ENCODE measurements at places on chromosomes 2 and 18.

DNA sequence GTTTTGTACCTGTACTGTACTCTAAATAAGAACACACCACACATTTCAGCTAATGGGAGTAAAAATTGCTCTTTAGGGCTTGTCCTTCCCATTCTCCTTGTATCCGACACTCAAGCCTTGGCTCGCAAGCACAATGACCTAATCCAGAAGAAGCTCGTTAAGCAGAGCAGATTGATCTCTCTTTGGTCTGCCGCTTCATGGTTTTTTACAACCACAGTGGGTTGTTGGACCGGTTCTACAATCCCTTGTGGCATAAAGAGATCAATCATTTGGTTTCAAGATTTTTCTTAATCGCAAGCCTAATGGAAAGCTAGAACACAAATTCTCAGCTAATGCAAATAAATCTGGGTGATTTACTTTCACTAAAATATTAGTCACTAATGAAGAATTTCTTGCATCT, 662.1 kb downstream of the LRP1B start:
- DNase-seq, result no peak

- no peak for DNase-seq
Observed at GRCh38 chr2:214774108-214774507, 35.4 kb downstream of the BARD1 start.

DNA sequence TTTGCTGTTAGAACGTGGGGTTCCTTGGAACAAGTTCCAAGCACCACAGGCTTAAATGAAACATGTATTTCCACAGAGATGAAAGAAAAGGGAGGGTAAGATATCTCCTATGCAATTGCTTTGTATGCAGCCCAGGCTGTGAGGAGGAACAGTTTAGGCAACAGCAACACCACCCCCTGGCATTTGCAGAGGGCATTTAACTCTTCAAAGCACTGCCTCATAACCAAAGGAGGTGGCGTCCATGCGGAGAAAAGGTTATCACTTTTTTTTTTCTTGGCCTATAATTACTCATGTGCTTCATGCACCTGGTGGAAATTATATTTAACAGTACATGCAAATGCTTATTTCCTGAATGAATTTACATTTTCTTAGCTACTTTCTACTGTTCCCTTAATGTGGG, 286.0 kb downstream of the LPIN1 start:
- no peak for DNase-seq

GRCh38 chr2:23925702-23926289, 1.1 kb downstream of the ATAD2B start:
- no peak for DNase-seq

DNA sequence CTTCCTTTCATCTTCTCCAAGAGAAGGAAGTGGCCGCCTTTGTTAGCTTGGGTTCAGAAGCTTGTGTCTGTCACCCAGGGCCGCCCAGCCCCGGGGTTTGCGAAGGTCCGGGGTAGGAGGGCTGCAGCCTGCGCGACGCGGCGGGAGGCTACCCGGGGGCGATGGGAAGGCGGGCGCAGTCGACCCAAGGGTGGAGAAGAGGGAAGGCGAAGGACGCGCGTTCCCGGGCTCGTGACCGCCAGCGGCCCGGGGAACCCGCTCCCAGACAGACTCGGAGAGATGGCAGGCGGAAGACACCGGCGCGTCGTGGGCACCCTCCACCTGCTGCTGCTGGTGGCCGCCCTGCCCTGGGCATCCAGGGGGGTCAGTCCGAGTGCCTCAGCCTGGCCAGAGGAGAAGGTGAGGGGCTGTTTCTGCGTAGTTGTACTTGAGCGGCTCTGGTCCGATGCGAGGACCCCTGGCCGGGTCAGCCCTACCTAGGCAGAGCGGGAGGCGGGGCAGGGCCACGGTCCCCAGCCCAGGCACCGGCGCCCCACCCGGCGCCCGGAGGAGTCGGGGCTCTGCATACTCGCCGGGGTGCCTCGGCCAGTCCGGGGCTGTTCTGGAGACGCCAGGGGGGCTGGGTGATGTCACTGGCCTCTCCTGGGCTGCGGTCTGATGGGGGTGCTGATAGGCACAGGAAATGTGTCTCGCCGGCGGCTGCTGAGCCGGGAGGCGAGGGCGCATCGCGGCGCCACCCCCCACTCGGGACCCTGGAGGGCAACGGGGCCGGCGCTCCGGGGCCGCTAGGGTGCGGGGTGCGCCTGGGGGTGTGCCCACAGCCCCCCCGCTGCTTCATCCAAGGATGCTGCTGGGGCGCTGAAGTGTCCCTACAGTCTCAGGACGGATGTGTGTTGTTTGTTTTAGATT, at the start of gene QPCT:
QPCT (plus strand) TSS at position 178 of the 909 bp plus-strand sequence; CDS start at position 280, 102 bp downstream.
- no peak for DNase-seq

DNA sequence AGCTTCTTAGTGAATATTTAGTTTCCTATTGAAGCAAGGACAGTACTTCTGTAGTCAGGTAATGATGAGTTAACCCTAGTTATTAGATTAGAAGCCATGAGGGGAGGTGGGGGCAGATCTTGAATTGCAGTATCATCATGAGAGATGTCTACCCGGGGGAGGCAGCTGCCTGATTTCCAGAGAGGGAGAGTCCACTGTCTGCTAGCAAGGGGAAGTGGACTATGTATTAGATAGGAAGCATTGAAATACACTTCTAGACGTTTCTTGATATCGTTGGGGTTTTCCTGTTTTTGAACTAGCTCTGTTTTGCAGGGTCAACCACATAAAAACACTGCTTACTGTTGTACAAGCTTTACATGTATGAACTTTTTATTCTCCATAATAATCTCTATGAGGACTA, 38.8 kb downstream of the APLF start:
- no peak for DNase-seq

DNA sequence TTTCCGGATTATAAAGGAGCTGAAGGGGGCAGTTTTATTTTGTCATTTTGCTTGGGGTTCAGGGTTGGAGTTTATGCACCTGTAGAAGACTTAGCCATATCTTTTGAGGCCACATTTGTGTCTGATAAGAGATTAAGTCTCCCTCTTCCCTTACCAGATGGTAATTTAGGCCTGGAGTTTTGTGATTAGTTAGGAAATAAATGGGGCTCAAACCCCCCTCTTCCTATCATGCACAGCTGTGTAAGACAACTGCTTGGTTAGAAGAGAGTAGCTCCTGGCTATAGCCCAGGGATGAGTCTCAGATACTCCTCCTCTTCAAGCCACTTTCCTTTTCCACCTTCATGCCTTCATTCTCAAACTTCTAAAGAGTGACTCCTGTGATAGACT, 802 bp upstream of the SAP130 start:
- no peak for DNase-seq

DNA sequence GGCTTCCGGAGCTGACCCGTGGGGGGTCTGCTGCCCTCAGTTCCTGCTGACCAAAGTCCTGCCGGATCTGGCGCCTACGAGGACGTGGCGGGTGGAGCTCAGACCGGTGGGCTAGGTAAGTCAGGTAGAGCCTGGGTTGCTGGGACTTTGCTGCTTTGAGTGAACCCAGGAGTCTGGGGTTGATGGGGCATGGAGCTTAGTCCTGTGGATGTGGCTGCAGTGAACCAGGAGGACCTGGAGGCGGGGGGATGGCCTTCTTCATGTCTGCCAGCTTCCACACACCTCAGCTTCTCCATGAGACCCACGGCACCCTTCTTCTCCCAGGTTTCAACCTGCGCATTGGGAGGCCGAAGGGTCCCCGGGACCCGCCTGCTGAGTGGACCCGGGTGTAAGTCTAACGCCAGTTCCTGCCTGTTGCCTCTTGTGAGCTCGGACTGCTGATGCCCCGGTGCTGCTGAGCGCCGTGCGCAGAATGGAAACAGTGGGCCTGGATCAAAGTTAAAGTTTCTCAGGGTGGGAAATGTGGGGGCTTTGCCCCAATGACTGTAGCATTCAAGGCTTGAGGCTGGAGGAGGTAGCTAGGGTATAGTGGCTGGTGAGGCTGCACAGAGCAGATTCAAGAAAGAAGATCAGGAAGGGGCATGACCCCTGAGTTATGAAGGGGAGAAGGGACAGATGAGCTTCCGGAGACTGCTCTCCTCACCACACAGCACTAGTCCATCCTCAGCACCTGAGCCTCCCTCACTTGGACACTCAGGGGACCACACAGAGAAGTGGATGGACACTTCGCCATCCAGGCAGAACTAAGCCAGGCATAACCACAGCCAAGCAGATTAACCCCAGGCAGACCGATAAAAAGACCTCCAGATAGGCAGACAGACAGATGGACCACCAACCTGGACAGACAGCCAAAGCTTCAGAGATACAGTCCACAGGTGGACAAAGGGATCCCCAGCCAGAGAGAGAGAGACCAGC, 17.3 kb downstream of the PTPN18 start:
- no peak for DNase-seq

GRCh38 chr2:153005071-153005730, 286.8 kb downstream of the ARL6IP6 start:
- DNase-seq, result no peak

- no peak for DNase-seq
Observed at GRCh38 chr2:132645176-132645575, 24.8 kb downstream of the LYPD1 start.

DNA sequence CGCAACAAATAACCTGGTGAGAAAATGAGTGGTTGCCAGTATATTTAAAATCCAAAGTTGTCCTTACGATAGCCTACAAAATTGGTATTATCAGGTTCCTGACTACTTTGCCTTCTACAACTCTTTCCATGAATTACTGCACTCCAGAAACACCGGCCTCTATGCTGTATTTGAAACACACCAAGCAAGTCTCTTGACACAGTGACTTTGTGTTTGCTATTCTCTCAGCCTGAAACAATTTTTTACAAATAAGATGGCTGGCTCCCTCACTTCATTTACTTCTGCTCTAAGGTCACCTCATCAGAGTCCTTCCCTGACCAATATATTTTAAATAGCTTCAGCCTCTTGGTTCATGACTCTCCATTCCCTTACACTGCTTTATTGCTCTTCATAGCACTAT, 12.2 kb downstream of the KANSL1L start:
- DNase-seq, result no peak

- DNase-seq, result no peak
Observed at GRCh38 chr2:118012778-118013177, 1.1 kb downstream of the CCDC93 start.

DNA sequence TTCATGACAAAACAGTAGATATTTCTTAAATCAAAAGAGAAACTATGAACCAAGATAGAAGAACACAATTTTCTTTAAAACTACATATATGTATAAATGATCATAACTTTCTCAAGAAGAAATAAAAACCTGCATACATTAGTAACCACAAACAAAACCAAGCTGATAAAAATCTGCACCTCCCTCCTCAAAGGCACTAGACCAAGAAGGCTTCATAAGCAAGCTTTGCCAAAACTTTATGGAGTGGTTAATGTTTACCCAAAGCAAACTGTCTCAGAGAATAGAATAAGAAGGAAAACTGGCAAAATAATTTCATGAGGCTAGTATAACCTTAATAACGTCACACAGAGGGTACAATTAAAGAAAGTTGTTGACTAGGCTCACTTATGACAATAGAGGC, 138.3 kb downstream of the ZBTB7C start:
- DNase-seq, result no peak

GRCh38 chr18:78542204-78542603, 437.4 kb upstream of the SALL3 start:
- DNase-seq, result peak; percentile 35

GRCh38 chr2:223214394-223215253, 162.6 kb downstream of the KCNE4 start:
- no peak for DNase-seq

DNA sequence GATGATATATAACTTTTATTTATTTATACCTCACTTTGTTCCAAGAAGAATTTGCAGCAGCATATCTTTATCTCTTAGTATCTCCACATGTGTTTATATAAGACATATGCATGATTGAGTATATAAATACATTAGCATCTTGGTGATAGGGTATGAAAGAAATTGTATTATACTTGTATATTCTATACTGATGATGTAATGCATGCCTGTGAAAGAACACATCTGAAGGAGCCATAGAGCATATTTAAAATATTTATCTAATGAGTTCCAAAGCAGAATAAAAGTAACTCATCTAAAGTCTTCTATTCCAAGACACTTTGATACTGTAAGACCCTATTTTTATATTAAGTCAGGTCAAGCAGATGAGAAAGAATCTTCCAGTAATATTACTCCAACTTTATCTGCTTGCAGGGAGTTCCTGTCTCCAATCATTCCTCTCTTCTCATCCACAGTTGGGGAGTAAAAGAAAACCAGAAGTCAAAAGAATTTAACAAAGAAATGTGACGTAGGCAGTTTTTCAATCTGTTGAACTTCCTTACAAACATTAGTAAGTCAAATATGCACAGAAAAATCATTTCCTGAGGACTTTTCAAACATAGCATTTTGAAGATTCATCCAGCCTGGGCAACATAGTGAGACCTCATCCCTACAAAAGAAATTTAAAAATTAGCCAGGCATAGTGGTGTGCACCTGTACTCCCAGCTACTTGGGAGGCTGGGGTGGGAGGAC, 76.7 kb downstream of the DTNB start:
- DNase-seq, result no peak

Data from H1 (cell line).